Stimulated activated CD4-positive, alpha-beta T cell treated with anti-CD3 and anti-CD28 coated beads, Interleukin-4, amount 100 ng/mL, for 48 hours (primary cell): ENCODE measurements at places on chromosomes 16 and 17.

DNA sequence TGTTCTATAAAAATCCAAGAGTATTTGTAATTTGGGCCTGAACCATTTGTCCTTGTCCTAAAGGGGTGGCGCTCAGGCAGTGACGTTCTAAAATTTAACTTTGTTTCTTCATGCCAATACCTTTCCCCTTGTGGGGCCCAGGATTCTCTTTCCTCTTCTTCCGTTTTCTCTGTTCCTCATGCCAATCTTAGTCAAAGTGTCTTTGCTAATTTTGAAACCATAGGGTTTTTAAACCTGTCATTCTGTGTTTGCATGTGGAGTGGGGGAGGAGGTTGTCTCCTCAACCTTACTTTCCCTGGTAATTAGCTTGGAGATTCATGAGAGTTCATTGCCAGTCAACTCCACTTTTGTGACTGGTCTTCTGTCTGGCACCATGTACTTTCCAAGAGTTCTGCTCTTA lies 337.1 kb downstream of the MAF start:
- DNase-seq = no peak

GRCh38 chr17:7393613-7394451 lies 493 bp downstream of the PLSCR3 start:
- no peak for DNase-seq

DNA sequence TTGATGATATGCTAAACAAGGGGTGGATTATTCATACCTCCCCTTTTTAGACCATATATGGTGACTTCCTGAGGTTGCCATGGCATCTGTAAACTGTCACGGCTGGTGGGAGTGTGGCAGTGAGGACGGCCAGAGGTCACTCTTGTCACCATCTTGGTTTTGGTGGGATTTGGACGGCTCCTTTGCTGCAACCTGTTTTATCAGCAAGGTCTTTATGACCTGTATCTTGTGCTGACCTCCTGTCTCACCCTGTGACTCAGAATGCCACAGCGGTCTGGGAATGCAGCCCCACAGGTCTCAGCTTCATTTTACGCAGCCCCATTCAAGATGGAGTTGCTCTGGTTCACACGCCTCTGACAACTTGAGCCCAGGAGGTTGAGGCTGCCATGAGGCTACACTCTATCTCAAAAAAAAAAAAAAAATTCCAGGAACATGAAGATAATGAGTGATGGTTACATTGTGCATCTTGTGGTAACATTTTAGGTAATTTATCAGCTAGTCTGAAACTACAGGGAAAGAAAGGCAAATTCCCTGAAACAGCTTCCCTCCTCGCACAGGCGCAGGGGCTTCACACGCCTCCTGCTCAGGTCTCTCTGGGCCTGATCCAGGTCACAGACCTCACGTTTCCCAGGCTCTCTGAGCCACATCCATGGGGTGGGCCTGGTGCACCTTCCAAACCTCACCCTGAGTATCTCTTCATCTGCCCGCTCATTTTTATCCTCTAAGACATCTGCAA lies 15.3 kb upstream of the UBE2I start:
- DNase-seq = no peak

GRCh38 chr16:82943371-82943770 lies 316.6 kb downstream of the CDH13 start:
- no peak for DNase-seq

DNA sequence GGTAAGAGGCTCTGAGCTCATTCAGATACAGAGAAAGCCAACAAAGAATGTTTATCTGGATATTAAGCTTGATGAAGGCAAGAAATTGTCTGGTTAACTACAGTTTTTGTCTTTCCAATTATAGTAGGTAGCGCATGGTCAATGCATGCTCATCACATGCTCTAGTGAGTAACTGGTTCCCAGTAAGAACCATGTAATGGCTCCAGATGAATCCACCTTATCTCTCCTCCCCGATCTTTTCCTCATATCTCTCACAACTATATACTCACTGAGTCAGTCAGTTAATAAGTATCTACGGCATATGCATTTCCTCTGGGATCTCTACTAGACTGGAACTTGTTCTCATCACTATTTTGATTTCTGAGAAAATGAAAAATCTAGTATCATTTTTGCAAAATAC lies 340.7 kb upstream of the DYNLRB2 start:
- no peak for DNase-seq

DNA sequence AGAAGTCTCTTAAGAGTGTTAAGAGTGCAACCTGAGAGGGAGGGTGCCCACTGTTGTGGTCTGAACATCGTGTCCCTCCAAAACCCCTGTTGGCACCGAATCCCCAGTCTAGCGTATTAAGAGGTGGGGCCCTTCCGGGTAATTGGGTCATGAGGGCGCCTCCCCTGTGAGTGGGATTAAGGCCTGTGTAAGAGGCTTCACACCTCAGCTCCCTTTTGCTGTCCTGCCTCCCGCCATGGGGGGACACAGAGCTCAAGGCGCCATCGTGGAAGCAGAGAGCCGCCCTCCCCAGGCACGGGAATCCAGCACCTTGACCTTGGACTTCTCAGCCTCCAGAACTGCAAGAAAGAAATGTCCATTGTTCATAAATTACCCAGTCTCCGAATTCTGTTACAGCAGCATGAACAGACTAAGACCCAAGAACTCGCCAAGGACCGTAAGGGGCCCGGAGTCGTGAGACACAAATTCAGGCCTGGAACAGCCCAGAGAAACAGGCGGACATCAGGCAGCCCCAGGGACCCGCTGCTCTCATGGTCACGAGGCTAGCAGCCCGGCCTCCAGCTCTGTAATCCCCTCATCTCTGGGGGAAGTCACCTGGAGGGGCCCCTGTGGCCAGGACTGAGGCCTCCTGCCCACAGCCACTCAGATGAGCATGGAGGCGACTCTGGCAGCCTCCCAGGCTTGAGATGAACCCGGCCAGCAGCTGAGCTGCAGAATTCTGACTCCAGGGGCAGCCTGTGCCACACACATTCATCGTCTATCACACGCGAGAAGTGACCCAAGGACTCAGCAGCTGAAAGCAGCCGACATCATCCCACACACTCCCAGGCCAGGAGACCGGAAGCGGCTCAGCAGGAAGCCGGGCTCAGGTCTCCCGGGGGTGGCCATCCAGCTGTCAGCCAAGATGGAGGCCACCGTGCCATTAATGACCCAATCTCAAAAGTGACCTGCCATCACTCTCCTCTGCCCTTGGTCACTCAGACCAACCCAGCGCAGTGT lies 12.8 kb upstream of the CHMP6 start:
- DNase-seq = no peak

GRCh38 chr16:6611535-6611934 lies 721.1 kb upstream of the RBFOX1 start:
- no peak for DNase-seq

DNA sequence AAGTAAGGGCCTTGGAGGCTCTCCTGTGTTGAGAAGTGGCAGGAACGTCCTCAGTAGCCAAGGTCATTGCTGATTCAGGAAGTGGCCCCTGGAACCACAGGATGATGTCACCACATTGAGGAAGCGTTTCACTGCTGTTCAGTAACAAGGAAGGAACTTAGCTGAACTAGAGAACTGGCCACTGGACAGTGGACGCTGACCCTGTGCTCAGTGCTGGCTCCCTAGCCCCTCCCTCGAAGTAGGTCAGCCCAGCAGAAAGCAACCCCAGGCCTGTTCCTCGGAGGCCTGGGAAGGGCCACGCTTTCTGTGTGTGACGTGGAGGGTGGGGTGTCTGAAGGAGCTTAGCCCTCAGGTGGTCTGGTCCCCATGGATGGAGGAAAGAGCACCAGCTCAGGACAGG lies 58.3 kb downstream of the B9D1 start:
- no peak for DNase-seq

- no peak for DNase-seq
These were observed 28.7 kb downstream of the ARHGAP27 start for GRCh38 chr17:45403906-45404490.

DNA sequence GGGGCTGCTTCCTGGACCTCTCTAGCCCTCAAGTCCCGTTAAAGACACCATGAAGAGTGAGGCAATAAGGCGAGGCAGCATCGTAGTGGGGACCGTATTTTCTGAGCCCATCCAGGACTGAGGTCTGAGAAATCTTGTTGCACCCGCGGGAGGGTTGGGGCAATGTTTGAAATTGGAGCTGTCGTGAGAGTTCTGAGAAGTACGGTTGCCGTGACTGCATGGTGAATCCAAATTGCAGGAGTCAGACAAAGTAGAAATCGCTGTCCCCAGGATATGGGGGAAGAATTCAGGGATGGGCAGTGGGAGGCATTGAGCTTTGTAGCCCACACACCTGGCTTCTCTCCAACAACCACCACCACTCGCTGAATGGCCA lies 42.0 kb upstream of the RPL38 start:
- no peak for DNase-seq

GRCh38 chr17:80544655-80545498 lies at the start of gene RPTOR:
Gene RPTOR, plus strand, starts transcription at chr17:80544838. Its CDS starts 792 bp downstream, at chr17:80545630.
- DNase-seq = peak; percentile 85

DNA sequence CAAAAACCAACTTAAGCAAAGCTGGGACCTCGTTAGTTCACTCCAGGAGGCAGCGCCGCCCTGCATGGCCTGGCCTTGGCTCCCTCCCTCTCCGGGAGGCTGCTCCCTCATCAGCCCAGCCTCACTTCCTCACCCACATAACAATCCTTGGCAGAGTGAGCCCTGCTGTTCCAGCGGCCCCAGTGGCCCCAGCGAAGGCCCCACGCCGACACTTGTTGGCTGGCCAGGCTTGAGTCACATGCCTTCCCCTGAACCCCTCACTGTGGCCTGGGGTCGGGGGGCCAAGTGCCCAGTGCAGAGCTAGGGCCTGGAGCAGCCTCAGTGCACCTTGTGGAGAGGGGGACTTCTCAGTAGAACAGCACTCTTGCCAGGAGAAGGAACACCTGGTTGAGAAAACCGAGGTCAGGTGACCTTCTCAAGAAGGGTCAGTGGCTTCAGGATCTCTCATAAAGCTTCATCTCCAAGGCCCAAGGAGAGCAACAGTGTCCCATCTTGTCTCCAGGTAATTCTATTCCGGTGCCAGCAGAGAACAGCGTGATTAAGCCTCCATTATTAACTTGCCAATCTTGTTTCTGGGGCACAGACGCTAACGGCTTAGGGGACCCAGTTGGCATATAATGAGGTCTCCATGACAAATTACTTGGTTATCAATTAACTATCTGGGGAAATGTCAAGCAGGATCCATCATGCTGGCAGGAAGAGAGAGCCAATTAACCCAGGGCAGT lies 26.8 kb downstream of the ENDOV start:
- DNase-seq = no peak

DNA sequence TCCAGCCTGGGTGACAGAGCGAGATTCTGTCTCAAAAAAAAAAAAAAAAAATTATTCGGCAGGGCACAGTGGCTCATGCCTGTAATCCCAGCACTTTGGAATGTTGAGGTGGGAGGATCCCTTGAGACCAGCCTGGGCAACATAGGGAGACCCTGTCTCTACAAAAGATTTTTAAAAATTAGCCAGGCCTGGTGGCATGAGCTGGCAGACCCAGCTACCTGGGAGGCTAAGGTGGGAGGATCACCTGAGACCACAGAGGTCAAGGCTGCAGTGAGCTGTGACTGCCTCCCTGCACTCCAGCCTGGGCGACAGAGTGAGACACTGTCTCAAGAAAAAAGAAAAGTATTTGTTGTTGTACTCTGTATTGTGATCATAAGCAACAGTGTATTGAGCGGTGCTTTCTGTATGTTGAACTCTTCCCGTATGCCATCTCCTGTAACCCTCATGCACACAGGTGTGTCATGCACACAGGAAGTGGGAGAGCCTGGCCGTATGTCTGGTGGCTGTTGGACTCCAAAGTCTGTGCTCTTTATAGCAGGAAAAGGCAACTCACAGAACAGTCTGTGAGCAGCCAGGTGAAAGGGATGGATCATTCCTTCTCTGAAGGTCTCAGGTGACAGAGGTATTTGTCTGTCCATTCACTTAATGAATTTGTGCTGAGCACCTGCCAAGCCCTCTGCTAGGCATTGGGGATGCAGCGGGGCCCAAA lies 17.1 kb downstream of the CDH1 start:
- DNase-seq = no peak

GRCh38 chr16:50933262-50933661 lies 191.4 kb downstream of the CYLD start:
- DNase-seq = no peak

DNA sequence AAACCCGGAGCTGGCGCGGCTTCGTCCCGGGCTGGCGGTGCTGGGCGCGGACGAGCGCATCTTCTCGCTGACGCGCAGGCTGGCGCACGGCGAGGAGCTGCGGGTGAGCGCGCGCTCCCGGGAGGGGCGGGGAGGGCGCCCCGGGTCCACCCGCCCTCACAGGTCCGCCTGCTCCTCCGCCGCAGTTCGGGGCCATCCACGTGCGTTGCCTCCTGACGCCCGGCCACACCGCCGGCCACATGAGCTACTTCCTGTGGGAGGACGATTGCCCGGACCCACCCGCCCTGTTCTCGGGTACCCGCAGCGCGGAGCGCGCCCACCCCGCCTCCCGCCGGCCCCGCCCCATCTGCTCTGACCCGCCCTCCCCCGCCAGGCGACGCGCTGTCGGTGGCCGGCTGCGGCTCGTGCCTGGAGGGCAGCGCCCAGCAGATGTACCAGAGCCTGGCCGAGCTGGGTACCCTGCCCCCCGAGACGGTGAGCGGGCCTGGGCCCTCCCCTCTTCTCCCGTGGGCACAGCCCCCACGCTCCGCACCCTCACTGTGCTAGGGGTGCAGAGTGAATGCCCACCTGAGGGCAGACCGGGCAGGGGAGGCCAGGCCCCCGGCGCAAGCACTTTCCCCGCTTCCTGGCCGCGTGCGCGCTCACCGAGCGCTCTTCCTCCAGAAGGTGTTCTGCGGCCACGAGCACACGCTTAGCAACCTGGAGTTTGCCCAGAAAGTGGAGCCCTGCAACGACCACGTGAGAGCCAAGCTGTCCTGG lies 1.4 kb downstream of the HAGHL start:
- peak; percentile 50 for DNase-seq

DNA sequence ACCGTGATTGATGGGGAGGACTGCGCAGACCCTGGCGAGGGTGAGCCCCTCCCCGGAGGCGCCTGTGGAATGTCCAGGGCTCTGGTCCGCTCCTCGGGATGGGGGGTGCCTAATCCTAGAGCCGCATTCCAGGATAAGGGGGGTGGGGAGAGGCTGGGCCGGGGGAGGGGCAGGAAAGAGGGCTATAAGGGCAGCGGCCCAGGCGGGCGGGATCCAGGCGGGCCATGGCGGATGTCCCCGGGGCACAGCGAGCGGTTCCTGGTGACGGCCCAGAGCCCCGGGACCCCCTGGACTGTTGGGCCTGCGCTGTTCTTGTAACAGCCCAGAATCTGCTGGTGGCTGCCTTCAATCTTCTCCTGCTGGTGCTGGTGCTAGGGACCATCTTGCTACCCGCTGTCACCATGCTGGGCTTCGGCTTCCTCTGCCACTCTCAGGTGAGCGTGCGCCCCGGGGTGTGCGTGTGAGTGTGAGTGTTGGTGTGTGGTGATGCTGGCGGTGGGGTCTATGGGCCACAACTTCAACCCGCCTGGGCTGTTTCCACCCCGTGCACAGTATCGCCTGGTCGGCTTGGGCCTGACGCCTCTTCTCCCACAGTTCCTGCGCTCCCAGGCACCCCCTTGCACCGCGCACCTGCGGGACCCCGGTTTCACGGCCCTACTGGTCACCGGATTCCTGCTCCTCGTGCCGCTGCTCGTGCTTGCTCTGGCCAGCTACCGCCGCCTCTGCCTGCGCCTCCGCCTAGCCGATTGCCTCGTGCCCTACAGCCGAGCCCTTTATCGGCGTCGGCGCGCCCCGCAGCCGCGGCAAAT lies at the start of gene TMEM88:
TMEM88 (plus strand) TSS at position 216 of the 809 bp plus-strand sequence; CDS start at position 225, 9 bp downstream.
- no peak for DNase-seq

GRCh38 chr16:66695935-66696668 lies 441 bp downstream of the CMTM4 start:
- DNase-seq = no peak
